ENCODE measurements at places on chromosomes 2 and 18.

- DNase-seq, result no peak
Measured at GRCh38 chr2:241053576-241054251, 48.4 kb downstream of the MTERF4 start.

GRCh38 chr2:105118960-105119359, 81.1 kb downstream of the MRPS9 start:
- DNase-seq, result no peak

GRCh38 chr2:148646231-148646559, 1.6 kb downstream of the EPC2 start:
- no peak for DNase-seq

GRCh38 chr2:3265981-3266924, 111.4 kb downstream of the EIPR1 start:
- DNase-seq, result no peak

DNA sequence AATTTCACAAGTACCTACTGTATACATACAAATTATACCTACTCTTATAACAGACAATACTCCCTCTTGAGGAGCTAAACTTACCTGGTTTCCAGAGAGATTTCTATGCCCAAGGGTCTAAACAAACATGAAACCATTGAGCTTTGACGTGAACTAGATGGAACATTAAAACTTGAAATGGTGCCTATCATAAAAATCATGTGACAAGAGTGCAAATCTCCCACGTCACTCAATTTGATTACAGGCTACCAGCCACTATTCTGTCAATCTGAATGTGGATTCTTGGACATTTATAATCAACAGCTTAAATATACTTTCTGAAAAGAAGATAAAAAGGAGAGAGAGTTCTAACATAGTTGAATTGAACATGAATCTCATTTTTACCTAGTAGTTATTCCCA, 297.1 kb upstream of the SESTD1 start:
- no peak for DNase-seq

DNA sequence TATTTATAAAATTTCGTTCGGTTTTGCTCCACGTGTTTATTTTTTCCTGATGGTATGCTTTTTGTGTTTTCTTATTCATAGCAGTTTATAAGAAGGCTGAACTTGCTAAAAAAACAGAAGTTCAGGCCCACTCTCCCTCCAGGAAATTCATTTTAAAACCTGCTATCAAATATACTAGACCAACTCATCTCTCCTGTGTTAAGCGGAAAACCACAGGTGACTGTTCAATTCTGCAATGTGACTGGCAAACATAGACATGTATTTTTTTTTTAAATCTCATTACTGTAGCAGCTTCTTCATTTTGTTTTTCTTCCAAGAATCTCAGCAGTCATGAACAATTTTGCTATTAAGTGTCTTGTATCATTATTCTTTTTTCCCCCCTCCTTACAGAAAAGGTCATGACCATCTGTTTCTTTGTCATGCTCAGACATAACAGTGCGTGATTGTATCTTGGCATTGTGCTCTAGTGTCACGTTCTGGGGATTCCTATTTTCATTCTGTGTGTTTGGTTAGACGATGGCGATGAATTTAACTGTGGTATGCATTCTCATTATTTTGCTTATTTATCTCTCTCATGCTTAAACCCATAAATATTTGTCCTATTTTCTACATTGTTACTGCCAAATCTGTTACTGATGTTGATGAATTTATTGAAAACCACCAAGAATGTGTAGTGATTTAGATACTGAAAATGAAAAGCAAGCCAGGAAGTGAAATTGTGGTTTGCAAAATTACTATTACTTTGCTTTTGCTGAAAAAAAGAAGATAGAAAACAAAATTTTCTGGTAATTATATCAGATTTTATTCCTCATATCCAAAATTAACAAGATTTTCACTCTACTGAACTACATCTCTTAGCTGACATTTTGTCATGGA, 74.6 kb upstream of the UNC80 start:
- DNase-seq, result no peak

GRCh38 chr18:361941-362310, 94.1 kb upstream of the THOC1 start:
- DNase-seq, result no peak

DNA sequence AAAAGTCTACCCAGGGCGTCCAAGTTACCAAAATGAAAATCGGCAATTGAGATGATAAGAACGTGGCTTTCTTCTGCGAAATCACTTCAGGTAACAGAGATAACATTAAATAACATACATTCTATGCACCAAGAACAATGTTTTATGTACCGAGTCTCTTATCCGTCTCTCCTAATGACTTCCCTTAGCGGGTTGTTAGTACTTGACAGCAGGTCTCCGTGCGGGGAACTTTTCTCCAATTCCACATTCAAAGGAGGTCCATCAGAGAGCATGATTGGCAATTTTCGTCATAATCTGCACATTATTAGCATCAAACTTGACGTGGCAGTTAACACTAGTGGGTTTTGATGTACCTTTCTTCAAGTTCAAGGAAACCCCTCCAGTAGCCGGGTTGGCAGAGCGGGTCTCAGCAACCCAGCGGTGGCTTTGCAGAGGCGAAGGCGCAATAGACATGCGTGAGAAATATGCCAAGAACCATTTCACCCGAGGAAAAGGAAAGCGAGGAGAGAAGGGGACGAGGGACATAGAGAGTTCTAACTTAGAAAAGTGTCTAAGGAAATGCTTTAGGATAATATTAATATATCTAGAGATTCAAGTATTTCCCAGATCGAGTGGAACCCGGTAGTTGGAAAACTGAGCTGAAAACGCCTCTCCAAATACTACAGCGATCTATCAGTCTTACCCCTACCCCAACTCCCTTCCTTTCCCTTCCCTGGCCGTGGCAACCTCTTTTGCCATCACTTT, 5.0 kb downstream of the EVX2 start:
- DNase-seq, result no peak

GRCh38 chr2:246489-247144, 17.2 kb downstream of the SH3YL1 start:
- no peak for DNase-seq

DNA sequence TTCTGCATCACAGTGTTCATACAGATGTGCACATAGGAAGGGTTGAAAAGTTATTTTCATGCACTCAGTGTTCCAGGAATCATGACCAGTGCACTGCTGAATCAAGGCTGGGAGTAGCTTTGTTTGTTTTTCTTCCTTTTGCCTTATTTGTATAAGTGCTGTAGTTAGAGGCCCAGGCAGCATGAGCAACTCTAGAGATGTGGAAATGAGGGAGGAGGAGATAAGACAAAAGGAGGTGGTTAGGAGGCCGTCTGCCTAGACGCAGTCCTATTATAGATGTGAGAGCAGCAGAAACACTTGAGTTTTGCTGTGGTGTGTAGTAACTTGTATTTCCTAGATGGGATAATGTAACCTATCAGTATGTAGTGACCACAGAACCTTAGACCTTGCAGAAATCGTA, 264.3 kb upstream of the RASGRP3 start:
- no peak for DNase-seq

DNA sequence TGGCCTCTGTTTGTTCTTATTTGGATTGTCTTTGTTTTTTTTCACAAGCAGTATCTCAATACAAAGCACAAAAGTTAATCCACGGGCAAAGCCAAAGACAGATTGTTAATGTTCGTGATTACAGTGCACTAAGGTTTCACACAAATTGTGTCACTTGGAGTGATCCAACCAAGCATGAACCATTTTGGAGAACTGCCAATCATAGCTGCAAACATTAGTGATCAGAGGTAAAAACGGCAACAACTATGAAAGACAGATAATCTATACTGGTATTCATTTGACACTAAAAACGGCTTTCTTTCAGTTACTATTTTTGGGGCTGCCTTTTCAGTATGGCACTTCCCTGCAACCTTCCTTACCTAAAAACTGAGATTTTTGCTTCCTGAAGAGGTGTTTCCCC, 213.1 kb upstream of the GULP1 start:
- no peak for DNase-seq

DNA sequence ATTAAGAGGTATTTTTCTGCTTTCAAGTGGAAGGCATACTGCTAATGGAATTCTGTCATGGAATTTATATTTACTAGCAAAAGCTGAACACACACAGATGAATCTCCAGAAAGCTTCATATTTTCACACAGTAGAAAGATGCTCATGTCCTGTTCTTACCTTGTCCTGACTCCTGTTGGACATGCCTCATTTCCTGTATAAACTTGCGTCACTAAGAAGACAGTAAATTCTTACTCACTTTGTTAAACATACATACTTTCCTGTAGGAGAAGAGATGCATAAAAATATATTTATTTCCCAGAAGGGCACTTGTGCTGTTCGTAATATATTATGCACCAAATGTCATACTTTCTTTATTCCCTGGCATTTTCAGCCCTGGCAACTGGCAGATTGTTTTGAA, 238.3 kb upstream of the RASGRP3 start:
- DNase-seq, result no peak

DNA sequence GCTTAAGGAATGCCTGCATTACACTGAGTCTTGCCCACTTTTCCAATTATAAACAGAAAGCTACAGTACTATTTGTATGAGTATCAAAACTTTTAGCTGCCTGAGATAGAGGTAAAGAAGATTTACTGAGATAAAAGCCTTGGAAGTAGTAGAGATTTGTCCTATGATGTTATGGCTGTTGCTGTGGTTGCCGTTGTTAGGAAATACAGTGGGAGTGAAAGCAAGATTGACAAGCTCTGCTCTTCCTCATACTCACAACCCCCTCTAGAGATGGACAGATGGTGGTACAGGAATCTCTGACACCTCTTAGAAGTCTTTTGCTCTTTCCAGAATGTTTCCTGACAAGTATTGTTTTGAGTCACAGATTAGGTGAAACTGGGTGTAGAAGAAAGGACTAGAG, 242.5 kb downstream of the RPIA start:
- DNase-seq, result no peak

GRCh38 chr18:39846265-39846664, 2108.8 kb upstream of the PIK3C3 start:
- no peak for DNase-seq

DNA sequence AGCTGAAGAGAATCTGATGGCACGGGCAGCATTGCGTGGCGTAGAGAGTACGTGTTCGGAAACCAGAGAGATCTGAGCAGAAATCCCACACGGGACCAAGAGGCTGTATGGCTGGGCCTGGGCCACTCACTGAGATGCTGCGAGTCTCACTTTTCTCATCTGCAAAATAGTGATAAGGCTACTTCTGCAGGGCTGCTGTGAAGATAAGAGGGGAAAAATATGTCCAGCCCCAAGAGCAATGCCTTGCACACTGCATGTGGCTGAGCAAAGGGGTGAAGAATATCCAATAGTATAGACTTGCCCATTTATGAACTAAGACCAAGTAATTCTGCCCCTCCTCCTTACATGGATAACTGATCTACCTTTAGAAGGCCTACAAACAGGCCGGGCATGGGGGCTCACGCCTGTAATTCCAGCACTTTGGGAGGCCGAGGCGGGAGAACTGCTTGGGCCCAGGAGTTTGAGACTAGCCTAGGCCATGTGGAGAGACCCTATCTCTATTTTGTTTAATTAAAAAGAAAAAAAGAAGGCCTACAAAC, 3.1 kb downstream of the FECH start:
- DNase-seq, result no peak

- no peak for DNase-seq
Measured at GRCh38 chr2:192069417-192069816, 125.3 kb downstream of the TMEFF2 start.

- no peak for DNase-seq
Measured at GRCh38 chr2:40244675-40245074, 207.2 kb downstream of the SLC8A1 start.

DNA sequence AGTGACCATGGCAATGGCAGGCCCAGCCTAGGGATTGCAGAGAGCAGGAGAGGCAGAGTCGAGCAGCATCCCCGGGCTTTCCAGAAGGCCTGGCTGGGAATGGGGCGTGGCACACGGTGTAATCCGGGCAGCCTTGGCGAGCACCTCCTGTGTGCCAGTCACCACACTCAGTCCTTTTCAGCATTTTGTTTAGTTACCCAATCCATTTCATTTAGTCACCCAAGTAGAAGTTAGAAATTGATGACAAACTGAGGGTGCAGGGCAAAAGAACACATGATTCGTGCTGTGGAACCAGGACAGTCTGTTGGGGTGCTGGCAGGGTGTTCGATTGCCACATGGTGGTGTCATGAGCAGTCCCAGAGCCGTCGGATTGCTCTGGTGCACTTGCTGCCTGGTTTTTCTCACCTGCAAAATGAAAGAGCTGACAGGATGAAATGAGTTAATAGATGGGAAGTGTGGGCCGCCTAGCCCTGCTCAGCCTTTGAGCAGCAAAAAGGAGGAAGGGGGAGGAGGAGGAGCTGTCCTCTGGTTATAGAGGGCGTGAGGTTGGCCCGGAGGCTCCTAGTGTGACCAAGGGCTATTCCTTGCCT, 299.4 kb downstream of the AGAP1 start:
- no peak for DNase-seq

DNA sequence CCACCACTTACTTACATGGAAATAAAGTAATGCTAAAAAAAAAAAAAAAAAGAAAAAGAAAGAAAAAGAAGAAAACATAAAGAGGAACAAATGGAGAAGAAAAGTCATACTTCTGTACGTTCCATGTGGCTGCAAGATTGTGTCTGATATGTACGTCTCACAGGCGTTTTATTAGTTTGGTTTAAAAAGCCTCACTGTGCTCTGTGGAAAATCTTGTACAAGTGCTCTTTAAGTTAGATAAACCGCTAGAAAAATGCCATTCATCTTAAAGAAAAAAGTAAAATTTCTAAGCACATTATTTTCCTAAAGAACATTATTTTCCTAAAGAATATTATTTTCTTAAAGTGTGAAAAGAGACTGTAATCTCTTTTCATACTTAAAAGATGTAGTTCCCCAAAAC, 165.1 kb downstream of the ZNF521 start:
- DNase-seq, result no peak

GRCh38 chr2:121925466-121925865, 170.0 kb downstream of the TSN start:
- DNase-seq, result no peak

- DNase-seq, result no peak
Measured at GRCh38 chr2:14615760-14616159, 16.8 kb upstream of the LRATD1 start.

GRCh38 chr18:58615140-58616132, 13.5 kb downstream of the ALPK2 start:
- DNase-seq, result peak; percentile 19

DNA sequence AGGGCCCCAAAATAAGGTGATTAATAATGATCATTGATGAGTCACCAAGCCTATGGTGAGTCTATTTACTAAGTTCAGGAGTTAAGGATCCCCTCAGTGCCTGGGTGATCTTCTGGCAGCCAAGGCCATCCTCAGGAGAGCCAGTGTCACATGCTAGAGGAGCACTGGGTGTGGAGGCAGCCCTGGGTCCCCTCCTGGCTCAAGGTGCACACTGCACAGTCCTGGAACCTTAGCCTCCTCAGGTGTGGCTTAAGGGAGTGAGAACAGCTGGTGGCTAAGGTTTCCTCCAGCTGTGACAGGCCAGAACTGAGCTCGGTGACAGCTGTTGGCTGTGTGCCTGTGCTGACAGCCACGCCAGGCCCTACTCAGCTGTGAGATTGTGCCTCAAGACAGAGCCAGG, 52.1 kb upstream of the ACAA2 start:
- no peak for DNase-seq

DNA sequence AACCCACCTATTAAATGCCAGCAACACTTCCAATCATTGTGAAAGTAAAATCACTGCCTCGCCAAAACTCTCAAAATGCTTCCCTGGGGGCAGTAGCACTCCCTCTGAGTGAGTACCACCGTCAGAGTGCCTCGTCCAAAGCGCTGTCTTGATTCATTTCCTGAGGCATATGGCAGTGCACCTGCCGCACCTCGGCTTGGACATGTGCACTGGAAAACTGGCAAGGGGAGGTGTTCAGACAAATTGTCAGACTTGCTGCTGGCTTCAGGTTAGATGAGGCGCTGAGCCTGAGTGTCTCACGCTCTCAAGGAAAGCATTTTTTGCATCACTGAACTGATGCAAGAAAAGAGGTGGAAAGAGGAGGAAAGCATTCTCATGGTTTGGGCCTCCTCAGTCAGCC, 132.8 kb downstream of the ATL2 start:
- DNase-seq, result no peak
